AG04450 (cell line): ENCODE measurements at places on chromosomes 5 and 9.

DNA sequence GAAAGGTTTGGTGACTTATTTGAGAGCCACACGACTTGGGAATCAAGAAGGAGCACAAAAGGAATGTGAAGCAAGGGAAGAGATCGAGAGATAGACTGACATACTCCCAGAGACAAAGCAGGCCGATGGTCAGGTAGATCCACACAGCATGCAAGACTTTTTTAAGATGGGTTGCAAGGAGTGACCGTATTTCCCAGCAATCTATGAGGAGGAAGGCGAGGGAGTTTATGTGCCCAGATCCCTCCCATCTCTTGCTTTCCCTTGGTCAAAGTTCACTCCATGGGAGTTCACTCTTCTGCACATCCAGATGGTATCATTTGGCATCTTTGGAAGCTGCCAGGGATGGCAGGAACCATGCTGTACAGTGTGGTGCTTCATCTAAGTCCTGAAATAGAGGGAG is 148.9 kb downstream of the RMI1 start:
- DNase-seq: no peak

DNA sequence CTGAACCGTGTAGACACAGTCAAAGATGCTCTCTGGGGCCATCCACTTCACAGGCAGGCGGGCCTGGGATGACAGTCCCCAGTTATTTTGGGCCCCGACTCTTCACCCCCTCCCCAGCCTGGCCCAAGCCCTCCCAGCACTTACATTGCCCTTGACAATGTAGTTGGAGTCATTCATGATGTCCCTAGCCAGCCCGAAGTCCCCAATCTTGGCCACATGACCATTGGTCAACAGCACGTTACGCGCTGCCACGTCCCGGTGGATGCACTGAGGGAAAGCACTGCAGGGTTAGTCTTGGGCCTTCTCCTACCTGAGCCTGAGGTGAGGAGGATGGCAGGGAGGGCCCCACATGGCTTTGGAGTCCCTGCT is 30.3 kb downstream of the CSF1R start:
- no peak for DNase-seq

DNA sequence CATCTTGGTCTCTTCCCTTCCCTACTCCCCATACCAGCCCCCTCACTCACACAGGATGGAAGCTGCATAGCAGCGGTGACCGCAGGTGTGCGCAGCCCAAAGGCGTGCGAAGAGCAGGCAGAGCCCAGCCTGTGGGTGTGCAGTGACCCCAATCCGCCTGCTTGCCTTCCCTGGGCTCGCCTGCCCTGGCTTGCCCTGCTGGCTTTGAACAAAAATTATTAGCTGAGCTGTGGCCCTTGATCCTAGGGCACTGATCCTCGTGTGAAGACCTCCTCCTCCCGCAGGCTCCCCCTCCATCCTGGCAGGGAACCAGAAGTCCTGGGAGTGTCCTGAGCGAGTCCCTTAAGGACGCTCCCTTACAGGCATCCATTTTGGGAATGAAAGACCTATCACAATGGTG is 31.9 kb downstream of the MORN5 start:
- DNase-seq: no peak

- peak; percentile 15 for DNase-seq
These were observed 33.5 kb upstream of the EBF1 start for GRCh38 chr5:159133041-159133741.

DNA sequence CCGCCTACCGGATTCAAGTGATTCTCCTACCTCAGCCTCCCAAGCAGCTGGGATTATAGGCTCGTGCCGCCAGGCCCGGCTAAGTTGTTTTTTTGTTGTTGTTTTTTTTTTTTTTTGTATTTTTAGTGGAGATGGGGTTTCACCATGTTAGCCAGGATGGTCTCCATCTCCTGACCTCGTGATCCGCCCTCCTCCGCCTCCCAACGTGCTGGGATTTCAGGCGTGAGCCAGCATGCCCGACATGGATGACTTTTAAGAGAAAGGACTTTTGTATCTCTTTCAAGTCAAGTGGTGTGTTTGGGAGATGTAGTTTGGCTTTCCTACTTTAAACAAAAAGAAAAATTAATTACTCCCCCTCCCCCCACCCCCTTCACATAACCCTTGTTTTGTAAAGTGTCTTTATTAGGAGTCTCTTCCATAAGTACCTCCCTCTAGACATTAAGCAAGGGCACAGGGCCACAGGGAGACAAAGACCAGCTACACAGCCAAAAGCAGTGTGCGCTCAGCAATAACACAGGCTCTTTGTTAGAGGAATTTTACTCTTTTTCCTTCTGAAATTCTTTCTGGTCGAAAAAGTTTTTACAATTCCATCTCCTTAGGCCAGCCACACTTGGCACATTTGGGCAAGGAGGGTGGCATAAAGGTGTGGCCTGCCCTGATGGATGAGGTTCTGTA is 31.2 kb downstream of the JAKMIP2 start:
- DNase-seq: no peak

DNA sequence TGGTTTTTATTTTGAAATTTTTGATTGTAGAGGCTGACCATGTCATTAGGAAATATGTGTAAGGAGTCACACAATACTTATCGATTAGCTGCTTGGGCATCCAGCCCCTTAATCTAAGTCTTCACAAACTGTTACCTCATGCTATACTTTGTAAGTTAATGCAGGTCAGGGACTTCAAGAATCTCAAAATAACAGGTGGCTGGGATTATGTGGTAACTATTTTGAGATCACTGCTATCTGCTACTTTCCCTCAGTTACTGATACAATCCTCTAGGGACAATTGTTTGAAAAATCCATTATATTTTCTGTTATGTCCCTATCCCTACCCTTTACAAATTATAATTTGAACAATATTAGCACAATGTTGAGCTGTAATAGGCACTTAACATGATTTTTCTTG is 21.7 kb downstream of the FTMT start:
- DNase-seq: no peak

DNA sequence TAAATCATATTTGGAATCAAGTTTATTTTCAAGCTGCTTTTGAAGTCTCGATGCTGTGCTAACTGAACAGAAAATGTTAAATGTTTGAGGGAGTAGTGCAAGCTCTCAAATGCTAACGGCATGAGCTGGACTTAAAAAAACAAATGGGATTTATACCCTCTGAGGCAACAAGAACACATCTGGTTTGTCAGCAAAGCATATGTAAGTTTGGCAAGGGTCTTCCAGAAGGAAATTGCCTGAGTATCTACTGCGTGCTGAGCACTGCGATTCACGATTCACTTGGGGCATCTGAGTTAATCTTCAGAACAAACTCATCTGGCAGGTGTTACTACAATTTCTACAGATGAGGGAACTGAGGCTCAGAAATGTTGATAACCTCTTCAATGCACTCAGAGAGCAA is 98.4 kb upstream of the C9orf72 start:
- no peak for DNase-seq

DNA sequence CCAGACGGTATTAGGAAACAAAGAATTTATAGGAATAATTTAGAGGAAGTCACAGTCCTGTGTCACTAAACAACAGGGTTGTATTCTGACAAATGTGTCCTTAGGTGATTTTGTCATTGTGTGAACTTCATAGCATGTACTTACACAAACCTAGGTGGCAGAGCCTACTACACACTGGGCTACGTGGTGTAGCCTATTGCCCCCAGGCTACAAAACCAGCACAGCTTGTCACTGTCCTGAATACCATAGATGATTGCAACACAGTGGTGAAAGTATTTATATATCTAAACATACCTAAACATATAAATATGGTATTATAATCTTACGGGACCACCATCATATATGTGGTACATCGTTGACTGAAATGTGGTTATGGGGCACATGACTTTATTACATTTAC is 69.3 kb downstream of the COL23A1 start:
- no peak for DNase-seq

GRCh38 chr9:4656621-4657020 is 5.5 kb upstream of the PLPP6 start:
- no peak for DNase-seq

- DNase-seq: no peak
These were observed 38.9 kb upstream of the TNFSF15 start for GRCh38 chr9:114844766-114845165.
